ENCODE measurements at places on chromosomes 12 and 14.

GRCh38 chr14:69318901-69319475, 59.0 kb downstream of the GALNT16 start:
- no peak for DNase-seq

- DNase-seq = no peak
Observed at GRCh38 chr12:62900686-62901272, 34.2 kb downstream of the PPM1H start.

DNA sequence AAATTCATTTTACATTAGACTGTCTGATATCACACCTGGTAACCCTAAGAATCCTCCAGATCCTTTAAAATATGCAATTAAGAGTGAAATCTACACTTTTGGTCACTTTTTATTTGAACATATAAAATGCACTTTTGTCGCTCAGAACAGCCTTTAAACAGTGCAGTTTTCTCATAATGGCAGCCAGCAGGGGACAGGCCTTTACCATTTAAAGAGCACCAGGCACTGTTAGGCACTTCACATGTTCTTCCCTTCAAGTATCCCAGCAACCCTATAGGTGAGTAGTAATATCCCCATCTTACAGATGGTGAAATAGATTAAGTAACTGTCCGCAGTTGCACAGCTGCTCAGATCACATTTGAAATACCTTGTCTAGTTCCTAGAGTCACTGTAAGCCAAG, 11.3 kb upstream of the SAMD4A start:
- DNase-seq = no peak

DNA sequence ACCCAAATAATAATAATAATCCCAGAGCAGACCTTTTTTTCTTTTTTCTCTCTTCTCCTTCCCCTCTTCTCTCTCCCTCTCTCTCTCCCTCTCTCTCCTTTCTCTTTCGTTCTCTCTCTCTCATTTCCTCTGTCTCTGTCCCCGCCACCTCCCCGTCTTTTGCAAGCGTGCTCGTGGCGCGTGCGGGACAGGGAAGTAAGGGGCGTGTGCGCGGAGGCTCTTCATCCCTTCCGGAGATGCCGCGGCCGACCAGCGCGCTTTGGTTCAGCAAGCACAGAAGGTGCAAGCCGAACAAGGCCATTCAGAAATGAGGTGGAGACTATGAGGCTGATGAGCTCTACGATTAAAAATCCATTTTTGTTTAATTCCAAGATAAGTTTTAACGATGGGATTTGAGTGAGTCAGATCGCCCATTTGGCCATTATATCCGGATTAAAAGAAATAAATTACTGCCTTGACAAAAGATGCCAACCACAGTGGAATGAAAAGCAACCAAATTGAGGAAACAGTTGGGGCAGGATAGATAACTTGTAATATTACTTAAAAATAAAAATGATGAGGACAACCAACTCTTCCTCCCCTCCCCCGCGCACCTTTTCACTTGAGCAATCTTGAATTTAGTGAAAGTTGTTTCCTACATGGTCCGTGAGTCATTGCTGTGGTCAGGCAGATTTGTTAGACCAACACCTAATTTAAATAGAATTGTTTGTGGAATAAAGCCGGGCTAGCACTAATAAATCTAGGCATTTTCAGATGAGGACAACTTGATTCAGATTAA, 1.2 kb upstream of the AMIGO2 start:
- DNase-seq = no peak

GRCh38 chr14:92160619-92161018, 38.9 kb downstream of the CPSF2 start:
- no peak for DNase-seq

DNA sequence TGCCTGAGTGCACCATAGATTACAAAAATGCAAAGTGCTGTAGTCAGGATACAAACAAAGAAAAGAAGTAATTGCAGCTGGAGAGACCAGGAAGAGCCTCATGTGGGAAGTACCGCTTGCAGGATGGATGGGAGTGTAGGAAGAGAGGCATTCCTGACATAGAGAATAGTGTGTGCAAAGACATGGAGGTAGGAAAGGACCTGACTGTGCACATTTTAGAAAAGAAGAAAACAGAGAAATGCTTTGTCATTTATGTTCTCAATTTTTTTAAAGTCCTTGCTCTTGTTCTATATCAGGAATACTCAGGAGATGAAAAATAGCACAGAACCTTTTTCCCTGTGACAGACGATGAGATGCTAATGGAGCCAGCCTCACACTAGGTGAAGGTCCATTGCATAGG, 358.7 kb upstream of the TMPO start:
- no peak for DNase-seq

- DNase-seq = no peak
Observed at GRCh38 chr12:4006743-4007142, 133.5 kb upstream of the PARP11 start.

DNA sequence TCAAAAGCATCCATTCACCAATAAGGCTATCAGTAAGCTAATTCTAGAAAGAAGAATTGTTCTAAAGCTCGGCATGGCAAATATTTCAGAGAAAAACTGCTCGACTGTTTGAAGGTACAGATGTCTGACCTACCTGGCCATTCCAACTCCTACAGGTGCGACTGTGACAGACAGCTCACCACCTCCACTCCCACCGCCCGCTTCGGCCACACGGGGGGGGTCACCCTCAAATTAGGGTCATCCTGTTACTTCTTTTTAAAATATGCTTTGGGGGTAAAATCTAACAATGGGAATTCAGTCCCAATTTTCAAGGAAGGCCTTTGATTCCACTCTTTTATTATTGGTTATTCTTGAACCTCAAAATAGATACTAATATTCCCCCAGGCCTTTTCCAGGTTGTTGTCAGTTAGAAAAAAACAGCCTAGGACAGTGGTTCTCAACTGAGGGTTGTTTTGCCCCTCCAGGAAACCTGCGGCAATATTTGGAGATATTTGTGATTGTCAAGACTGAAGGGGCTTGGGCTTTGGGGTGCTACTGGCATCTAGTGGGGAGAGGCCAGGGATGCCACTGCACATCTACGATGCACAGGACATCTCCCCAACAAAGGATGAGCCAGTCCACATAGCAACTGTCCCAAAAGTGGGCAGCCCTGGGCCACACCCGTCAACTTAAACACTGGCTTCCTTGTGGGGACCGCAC, 81.2 kb downstream of the BCL11B start:
- no peak for DNase-seq

DNA sequence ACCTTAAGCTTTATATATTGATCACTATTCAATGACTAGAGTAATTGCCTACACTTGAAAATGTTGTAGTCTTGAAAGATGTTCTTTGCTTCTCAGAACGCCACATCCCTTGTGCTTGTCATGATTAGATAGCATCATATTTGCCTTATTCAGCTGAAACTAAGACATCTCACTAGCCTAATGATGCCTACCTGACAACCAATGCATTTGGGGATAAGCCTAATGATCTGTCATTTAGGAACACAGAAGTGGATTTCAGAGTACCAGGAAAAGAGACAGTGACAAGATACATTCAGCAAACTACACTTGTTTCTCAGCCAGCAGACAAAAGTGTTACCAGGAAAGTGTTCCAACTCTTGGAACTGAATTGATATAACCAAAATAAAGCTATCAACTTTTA, 83.7 kb downstream of the ARMH4 start:
- DNase-seq = no peak

DNA sequence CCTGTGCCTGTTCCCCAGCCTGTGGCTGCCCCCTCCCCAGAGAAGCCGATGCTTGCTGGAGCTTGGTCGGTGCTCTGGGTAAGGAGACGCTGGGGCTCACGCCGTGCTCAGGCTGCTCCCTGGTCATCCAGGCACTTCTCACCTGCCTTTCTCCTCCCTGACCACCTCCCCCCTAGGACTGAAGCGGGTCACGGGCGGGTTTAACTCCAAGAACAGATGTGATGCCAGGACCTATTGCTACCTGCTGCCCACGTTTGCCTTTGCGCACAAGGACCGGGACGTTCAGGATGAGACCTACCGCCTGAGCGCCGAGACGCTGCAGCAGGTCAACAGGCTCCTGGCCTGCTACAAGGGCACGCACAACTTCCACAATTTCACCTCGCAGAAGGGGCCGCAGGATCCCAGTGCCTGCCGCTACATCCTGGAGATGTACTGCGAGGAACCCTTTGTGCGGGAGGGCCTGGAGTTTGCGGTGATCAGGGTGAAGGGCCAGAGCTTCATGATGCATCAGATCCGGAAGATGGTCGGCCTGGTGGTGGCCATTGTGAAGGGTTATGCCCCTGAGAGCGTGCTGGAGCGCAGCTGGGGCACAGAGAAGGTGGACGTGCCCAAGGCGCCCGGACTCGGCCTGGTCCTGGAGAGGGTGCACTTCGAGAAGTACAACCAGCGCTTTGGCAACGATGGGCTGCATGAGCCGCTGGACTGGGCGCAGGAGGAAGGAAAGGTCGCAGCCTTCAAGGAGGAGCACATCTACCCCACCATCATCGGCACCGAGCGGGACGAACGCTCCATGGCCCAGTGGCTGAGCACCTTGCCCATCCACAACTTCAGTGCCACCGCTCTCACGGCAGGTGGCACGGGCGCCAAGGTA, 8.4 kb upstream of the EP400 start:
- DNase-seq = no peak

- no peak for DNase-seq
Observed at GRCh38 chr12:43206396-43206795, 345.6 kb downstream of the ADAMTS20 start.

Measured in hypothalamus (tissue), 51 donors.